Activated naive CD4-positive, alpha-beta T cell treated with anti-CD3 and anti-CD28 coated beads for 36 hours (primary cell): ENCODE measurements at places on chromosomes 5 and 9. TPM values are rescaled to one million over a fixed set of nuclear protein-coding genes. Genes with fewer than 3 reads are reported as not detected.
A peak's percentile ranks its signal among the peaks of the same experiment; 100 is the strongest.

GRCh38 chr9:101930783-101931182, 192.3 kb upstream of the GRIN3A start:
- DNase-seq = no peak

Gene DIPK1B
- total RNA-seq = 0.10 TPM

DNA sequence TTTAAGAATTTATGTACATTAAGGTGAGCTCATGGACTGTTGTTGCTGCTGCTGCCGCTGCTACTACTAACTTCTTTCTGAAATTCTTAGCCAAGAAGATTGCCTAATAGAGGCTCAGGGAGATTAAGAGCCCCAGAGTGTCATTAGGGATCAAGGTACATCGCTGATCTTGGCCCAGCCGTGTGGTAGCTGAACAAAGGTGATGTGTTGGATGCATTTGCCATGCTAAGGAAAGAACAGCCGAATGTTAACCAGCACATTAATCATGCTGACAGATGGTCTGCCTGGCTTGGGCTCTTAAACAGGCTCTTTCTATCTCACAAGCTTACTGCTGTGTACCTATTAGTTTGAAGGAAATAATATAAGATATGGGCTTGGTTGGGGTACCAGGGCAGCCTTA, 137.1 kb downstream of the KCTD16 start:
- DNase-seq = no peak

DNA sequence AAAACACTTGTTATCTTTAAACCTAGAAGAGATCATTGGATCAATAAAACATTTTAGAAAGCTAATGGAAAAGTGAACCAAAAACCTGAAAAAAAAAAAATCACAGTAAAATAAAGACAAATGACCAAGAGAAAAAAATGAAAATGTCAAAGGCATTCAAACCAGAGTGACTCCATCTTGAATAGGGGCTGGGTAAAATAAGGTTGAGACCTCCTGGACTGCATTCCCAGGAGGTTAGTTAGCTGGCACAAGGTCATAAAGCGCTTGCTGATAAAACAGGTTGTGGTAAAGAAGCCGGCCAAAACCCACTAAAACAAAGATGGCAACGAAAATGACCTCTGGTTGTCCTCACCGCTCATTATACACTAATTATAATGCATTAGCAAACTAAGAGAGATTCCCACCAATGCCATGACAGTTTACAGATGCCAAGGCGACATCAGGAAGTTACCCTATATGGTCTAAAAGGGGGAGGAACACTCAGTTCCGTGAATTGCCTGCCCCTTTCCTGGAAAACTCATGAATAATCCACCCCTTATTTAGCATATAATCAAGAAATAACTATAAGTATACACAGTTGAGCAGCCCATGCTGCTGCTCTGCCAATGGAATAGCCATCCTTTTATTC, 116.7 kb upstream of the NEK6 start:
- no peak for DNase-seq

DNA sequence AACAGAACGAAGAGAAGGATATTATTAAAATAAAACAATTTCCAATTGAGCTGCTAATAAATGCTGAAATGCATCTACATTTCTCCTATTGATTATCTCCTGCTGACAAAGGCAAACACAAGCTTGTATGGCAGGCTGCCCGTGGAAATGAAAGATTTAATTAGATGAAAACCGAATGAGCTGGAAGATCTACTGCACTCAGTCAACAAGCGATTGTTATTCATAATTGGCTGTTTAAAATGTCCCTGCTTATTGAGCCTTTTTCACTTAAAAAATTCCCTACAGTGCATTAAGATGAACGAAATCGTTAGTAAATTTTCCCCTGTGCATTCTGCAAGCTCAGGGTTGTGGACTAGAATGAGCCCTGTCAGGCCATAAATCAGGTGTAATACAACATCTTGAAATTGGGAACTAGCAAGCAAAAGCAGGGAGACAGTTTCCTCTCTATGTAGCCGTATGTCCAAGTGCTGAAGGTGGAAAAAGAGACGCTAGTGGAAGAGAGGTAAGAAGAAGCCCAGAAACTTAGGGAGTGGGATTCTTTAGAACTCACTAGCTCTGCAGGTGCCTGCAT, 28.5 kb upstream of the KIF4B start:
- no peak for DNase-seq

Gene IL33
- not detected for total RNA-seq

- DNase-seq = no peak
Measured at GRCh38 chr5:38426986-38427950, 129.2 kb downstream of the LIFR start.

- DNase-seq = no peak
Measured at GRCh38 chr9:86193088-86193487, 66.4 kb downstream of the C9orf153 start.

Gene ELAVL2
- total RNA-seq = not detected

Gene TRIM7
- total RNA-seq = 1.8 TPM

Gene DMRT3
- total RNA-seq = not detected

DNA sequence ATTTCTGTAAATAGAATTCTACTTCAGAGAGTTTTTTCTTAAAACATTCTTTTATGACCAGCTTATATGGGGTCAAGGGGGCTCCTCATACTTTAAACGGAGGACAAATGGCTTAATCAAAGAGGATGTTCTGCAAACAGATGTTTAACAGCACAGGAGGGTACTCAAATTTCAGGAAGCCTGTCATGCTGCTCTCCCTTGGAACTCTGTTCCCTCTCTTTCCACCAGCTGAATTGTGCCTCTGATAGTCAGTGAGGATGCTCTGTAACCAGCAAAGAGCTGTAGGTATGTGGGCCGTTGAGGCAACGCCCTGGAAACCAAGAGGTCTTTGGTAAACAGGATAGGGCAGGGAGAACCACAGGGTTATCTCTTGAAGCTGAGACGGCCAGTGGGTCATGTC, 161.1 kb downstream of the C5orf15 start:
- no peak for DNase-seq

Gene DOK3
- 1.3 TPM for total RNA-seq

GRCh38 chr9:5893591-5894236, 3.0 kb downstream of the MLANA start:
- no peak for DNase-seq

Gene NTRK2
- total RNA-seq = 0.02 TPM

DNA sequence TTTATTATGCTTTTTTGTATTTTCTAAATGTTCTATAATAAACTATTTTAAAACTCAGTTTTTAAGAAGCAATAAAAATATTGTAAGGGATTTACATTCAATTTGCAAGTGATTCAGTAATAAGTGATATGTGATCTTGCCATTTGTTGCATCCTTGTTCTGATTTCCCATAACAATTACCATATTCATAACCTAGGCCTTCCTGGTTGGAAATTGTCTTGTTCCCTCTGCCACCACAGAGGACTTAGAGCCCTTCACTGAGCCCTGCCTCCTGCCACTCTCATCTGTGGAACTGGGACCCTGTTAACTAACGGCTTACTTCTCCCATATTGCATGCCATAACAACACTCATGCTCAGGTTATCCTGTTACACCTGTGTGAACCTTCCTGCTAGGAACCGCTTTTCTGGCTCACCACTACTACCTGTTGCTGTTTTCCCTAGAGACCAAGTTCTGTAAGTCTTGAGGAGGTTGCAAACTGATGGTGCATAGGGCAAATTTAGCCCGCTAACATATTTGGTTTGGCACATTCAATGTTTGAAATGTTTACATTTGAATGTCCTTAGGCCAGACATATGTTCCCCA, 32.9 kb upstream of the DTWD2 start:
- DNase-seq = no peak

Gene AK8
- total RNA-seq = not detected

Gene INSL4
- not detected for total RNA-seq

Gene INSYN2B
- total RNA-seq = not detected

- no peak for DNase-seq
Measured at GRCh38 chr5:139104577-139105276, 93.4 kb downstream of the SIL1 start.

DNA sequence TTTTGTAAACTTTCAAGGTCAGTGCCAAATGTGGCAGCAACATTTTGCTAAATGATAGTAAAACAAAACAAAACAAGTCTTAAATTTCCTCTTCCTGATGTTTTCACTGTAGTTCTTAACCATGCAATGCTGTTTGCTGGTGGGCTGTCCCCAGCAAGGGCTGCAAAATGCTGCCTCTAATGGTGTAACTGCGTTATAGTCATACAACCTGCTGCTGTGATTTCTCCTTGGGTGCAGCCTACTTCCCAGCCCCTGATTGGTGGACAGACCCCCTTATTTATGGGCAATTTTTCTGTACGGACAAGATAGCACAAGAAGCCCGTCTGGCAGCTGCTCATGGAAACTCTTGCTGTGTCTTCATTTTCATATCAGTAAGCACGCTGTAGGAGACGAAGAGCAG, 26.6 kb upstream of the PIP5K1B start:
- DNase-seq = no peak

DNA sequence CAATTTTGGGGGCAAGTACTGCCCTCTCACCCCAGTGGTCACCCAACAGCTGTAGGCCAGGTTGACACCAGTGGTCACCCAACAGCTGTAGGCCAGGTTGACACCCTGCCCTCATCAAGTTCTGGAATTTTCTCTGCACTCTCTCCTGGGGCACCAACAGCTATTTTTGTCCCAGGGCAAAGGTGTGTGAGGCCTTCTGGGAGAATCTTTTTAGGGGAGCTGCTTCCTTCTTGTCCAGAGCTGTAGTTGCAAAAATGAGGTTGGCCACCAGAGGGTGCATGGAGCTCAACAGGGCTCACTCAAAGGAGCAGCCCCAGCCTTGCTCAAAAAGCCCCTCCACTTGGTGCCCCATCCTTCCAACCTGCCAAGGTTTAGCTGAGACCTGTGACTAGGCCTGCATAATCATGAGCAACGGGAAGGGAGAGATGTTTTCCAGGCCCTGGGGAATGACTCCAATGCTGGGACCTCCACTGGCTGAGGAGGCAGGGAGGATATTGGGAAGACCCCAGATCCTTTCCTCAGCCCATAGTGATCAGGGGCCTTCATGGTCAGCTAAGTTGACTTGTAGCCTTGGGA, 10.6 kb upstream of the P4HA2 start:
- DNase-seq = peak; percentile 89

DNA sequence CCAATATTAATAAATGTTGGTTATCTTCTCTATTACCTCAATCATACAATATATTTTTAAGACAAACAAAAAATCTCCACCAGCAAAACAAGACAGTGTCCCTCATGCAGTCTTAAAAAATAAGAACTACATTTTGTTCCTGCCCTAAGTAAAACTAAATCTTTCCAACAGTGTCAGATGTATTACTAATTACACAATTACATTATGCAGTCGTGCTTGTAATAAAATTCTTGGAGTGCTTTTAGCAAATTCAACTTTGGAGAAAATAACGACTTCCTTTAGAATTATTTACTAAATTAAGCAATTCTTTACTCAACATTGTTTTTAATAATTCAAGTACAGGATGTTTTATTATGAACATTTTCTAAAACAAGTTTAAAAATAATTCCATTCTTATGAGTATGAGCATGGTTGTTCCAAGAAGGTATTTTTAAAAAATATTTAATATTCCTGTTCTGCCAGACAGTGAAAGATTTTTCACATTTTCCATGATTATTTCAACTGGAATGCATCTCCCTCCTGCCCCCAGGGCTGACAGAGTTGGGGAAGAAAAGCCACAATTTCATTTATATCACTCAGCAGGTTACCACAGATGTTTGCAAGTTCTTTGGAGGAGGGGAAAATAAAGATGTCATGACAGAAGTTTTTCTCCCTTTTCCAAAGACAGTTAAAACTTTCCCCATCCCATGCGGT, 137.9 kb downstream of the FAM114A2 start:
- DNase-seq = no peak

GRCh38 chr5:8333977-8334376, 465.0 kb downstream of the MTRR start:
- no peak for DNase-seq

- DNase-seq = no peak
Measured at GRCh38 chr9:34773306-34773910, 63.5 kb upstream of the CCL21 start.

Gene ZNF189
- 5.5 TPM for total RNA-seq

DNA sequence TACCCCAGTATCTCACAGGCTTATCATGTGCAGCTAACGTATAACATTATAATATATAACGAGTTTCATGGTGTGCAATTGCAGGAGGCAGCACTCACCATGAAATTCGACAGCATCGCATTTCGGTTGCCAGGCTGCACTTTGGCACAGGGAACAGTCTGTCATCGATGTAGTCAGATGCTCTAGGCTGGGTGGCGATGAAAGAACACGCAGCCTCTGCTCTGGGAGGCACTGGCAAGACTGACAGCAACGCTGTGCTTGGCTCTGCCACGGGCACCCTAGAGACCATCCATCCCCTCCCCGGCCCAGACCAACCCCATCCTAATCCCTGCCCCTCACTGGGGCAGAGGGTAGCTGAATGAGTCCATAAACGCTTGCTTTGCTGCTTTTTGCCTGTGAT, 290.8 kb downstream of the MED10 start:
- DNase-seq = no peak

DNA sequence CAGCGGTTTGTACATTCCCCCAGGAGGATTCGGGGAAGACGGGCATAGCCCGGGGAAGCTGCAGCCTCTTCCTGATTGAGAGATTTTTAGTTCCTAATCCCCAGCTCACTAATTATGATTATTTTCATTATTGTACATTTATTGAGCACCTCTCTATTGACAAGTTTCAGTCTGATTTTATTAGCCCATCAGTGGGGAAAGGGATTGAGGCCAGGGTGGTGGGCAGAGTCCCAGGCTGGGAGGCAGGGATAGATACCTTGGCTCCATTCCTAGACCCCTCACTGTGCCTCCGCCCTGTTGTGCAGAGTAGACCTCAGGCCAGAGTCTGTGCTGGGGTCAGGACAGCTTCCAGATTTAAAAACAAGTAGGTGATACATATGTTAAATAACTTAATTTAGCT, 27.2 kb downstream of the TCOF1 start:
- no peak for DNase-seq

Gene RNF20
- 42.0 TPM for total RNA-seq

DNA sequence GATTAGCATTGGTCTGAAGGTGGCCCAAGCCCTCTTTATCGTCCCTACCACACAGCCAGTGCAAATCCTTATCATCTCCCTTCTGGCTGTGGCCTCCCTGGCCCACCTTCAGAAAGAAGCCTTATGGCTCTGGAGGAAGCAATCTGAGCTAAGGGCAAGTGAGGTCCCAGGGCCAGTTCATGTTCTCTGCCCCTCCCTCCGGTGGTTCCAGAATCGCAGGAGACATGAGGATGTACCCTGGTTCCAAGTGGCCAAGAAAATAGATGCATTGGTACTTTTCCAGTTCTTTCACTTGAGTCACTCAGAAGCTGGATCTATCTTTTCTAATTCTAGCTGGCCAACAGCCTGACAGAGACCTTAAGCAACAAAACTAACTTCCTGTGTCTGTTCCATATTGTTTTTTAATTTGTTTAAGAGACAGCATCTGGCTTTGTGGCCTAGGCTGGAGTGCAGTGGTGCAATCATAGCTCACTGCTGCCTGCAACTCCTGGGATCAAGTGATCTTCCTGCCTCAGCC, 60.7 kb downstream of the LHFPL2 start:
- DNase-seq = no peak

GRCh38 chr9:121050128-121050988, at the start of gene C5:
TSS of gene C5 (minus strand) at chr9:121050275. CDS start at chr9:121050246, 29 bp downstream.
- DNase-seq = no peak

GRCh38 chr5:99272576-99272975, 343.8 kb upstream of the CHD1 start:
- no peak for DNase-seq
